Vagina (tissue), 2 donors: ENCODE measurements at places on chromosomes 13 and 19. TPM values are rescaled to one million over a fixed set of nuclear protein-coding genes. Genes with fewer than 3 reads are reported as not detected.

- DNase-seq: no peak
- no peaks in the 10 kb centered on the region for H3K27me3 ChIP-seq
- no peaks in the 10 kb centered on the region for H3K36me3 ChIP-seq
- H3K4me1 ChIP-seq: no peaks in the 10 kb centered on the region
These were observed 82.8 kb downstream of the TSC22D1 start for GRCh38 chr13:44493213-44493812.

LRRC4B gene
- total RNA-seq: 17.9 TPM

DNA sequence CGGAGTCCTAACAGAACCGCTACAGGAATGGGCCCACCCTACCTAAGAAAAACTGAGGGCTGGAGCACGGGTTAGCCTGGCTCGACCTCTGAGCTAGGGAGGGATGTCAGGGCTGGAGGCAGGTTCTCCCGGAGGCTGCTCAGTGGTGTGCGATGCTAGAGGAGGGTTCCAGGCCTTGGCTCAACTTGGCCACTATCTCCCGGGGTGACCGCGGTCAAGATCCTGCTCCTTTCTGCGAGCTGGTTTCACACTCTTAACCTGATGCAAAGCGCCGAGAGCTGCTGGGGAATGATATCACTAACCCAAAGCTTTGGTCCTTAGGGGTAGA lies 301 bp downstream of the POP4 start:
- DNase-seq: no peak

DNA sequence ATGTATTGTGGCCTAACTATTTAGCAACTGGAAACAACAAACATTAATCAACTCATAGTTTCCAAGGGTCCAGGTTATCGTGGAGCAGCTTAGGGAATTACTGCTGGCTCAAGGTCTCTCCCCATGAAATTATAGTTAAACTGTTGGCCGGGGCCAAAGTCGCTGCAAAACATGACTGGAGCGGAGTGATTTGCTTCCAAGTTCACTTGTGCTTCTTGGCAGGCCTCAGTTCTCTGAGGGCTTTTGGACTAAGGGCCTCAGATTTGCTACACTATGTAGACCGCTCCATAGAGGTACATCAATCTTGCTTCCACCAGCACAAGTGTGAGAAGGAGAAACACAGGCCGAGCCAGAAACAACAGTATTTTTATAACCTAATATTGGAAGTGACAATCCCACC lies 9.4 kb upstream of the KBTBD7 start:
- H3K4me1 ChIP-seq: no peaks in the 10 kb centered on the region
- H3K36me3 ChIP-seq: no peaks in the 10 kb centered on the region
- H3K4me3 ChIP-seq: no peak overlapping the region
- no peaks in the 10 kb centered on the region for H3K27me3 ChIP-seq
- DNase-seq: no peak
- H3K27ac ChIP-seq: no peak overlapping the region

ZNF433 gene
- total RNA-seq: 3.7 TPM

EDNRB gene
- 46.2 TPM for total RNA-seq
